G401 (cell line): ENCODE measurements at places on chromosomes 12 and 14. TPM values are rescaled to one million over a fixed set of nuclear protein-coding genes. Genes with fewer than 3 reads are reported as not detected.

The NPFF gene
- total RNA-seq, result 10.7 TPM in 1 of 2 replicates, not detected in the other

DNA sequence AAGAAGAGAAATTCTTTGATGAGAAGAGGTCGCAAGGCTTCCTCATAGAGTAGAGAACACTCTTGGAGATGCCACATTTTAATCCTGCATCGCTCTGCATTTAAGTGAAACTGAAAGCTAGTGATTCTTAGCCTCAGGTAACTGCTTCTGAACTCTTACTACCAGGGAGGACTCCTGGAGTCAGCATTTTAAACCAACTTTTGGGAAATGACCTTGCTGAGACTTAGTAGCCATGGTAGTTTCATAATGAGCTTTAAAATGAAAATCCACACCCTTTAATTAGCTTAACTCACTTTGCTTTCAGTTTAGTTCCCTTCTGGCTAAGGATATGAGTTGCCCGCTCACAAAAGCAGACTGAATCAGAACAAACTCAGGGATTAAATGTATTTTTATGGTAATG is 80.3 kb downstream of the SYNE2 start:
- DNase-seq, result no peak

GRCh38 chr12:76777765-76778216 is 13.9 kb downstream of the ZDHHC17 start:
- no peak for DNase-seq

DNA sequence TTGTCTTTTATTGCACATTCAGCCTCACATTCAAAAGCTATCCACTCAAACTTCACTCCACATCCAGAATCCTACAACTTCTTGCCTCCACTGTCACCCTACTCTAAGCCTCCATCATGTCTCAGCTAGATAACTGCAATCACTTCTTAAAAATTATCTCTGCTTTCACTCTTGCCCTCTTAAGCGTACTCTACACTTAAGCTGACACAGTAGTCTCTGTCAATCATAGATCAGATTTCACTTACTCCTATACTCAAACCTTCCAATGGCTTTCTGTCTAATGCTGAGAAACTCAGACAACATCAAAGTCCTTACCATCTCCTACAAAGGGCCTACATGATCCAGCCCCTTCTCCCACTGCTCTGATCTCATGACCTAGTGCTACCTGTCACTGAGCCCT is 304.1 kb downstream of the ITPR2 start:
- DNase-seq, result no peak

DNA sequence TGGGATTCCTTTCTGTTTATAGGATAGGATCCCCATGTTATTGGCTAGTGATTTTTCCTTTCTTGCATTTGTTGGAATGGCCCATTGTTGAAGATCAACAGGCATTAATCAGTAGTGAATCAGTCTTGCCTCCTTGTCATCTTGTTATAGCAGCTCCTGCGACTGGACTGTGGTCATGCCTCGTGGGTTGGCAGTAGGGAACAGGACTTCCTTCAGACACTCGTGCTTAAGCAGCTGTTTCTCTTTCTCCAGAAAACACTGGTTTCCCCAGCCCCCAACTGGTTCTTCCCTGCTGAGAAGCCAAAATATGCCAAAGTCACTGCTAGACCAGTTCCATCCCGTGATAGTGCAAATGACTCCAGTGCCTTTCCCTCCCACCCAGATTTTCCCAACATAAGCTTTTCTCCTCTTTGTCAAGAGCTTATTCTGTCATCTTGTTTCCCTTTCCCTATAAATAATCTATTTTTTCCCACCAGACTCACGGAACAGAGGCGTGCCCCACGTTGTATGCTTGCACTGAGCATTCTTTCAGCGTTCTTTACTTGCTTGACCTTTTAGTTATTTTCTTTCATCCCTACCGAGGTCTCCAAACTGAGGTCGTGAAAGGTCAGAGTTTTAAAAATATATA is 83.5 kb downstream of the SAMD4A start:
- no peak for DNase-seq

- no peak for DNase-seq
These were observed 67.6 kb downstream of the GTF2A1 start for GRCh38 chr14:81153187-81153586.

- no peak for DNase-seq
These were observed 10.5 kb downstream of the GPR137C start for GRCh38 chr14:52563120-52563519.

DNA sequence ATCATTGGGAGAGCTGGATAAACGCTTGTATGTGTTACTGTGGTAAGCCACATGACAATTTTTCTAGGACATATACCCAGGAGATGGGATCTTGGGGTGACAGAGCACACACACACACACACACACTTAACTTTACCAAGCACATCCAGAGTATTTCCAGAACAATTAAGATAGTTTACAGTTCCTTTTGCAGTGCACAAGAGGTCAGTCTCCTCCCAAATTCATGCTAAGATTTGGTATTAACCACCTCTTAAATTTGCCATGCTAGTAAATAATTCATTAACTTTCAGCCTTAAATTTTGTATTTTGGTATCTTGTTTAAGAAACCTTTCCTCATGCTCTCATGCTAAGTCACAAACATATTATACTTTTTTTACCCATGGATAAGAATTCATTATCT is 33.9 kb upstream of the LIMA1 start:
- DNase-seq, result no peak

GRCh38 chr14:85401384-85401783 is 128.6 kb upstream of the FLRT2 start:
- no peak for DNase-seq

GRCh38 chr14:68707482-68707881 is 85.4 kb downstream of the ZFP36L1 start:
- DNase-seq, result no peak

DNA sequence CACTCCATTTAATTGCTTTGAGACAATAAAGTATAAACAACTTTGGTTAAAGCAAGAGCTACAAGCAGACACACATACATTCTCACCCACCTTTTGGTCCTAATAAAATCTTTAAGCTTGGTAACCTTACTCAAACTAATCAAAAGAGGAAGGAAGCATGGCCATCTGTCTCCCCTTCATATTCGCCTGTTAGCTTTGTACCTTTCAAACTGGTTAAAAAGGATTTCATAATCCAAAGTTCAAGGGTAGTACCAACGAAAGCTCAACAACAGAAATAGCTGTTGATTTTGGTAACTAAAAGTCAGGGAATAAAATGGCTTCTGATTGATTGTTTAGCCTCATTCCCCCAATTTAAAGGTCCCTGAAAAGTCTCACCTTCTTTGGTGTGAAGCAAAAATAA is 456.9 kb downstream of the BCAT1 start:
- no peak for DNase-seq

- DNase-seq, result no peak
These were observed 86.9 kb downstream of the AVPR1A start for GRCh38 chr12:63064080-63064479.

DNA sequence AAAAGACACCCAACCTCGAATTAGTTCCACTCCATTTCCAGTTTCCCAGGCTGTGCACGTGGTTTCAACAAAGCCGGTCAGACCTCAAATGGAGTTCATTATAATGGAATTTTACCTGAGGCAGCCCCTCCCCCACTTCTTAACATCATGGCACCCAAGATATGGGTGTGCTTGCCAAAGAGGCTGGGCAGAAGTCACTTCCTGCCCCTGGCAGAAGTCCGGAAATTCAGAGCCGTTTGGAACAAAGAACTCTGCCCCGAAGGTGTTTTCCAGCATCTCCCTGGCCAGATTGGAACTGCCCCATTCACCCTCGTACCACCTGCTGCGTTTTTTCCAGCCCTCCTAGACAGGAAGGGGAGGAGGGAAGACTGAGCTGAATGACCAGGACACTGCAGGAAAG is 8.2 kb downstream of the VDR start:
- DNase-seq, result no peak

DNA sequence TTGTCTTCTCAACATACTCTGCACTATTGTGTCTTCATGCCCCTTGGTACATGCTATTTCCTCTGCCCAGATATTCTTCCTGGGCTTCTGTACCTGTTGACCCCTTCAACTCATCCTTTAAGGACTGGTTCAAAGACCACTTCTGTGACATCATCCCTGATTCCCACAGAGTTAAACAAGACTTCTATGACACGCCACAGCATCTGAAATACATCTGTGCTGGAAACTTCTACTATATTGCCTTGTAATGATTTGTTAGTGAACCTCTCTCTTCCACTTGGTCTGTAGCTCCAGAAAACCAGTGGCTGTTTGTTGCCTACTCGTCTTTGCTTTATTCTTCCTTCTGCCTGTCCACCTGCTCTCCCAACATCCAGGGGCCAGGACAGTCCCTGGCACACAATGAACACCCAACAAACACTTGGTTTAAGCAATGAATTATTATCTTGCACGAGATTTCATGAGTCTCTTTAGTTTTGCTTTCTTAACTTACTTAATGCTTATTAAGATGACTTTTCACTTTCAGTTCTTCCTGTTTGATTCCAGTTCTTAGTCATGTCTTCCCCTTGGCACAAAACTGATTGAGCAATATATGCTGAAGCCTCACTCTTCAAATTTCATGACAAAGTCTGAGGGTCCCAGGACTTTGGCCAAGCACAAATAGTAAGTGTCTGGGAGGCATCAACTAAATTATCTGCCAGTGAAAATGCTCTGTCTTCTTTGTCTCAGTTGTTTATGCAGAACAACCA is 485.9 kb downstream of the APAF1 start:
- no peak for DNase-seq

The KRT79 gene
- not detected in 2 replicates for total RNA-seq

DNA sequence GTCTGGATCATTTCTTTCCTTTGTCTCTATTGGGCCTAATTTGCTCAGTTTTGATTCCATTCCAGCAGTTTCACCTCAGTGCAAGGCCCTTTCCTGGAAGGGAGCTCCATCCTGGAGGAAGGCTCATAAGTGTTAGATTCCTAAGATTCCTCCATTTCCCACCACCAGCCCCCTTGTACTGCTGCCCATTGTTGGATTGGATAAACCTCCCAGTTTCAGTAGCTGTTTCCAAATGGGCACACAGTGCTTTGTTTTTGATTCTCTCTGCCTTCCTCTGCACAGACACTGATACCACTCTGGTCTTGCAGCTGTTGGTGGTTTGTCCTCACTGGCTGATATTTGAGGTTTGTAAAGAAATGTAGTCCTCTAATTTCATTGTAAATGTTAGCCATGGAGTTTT is 158.9 kb downstream of the SLC15A5 start:
- DNase-seq, result no peak

GRCh38 chr14:99991331-99991730 is 73.9 kb upstream of the EVL start:
- no peak for DNase-seq

DNA sequence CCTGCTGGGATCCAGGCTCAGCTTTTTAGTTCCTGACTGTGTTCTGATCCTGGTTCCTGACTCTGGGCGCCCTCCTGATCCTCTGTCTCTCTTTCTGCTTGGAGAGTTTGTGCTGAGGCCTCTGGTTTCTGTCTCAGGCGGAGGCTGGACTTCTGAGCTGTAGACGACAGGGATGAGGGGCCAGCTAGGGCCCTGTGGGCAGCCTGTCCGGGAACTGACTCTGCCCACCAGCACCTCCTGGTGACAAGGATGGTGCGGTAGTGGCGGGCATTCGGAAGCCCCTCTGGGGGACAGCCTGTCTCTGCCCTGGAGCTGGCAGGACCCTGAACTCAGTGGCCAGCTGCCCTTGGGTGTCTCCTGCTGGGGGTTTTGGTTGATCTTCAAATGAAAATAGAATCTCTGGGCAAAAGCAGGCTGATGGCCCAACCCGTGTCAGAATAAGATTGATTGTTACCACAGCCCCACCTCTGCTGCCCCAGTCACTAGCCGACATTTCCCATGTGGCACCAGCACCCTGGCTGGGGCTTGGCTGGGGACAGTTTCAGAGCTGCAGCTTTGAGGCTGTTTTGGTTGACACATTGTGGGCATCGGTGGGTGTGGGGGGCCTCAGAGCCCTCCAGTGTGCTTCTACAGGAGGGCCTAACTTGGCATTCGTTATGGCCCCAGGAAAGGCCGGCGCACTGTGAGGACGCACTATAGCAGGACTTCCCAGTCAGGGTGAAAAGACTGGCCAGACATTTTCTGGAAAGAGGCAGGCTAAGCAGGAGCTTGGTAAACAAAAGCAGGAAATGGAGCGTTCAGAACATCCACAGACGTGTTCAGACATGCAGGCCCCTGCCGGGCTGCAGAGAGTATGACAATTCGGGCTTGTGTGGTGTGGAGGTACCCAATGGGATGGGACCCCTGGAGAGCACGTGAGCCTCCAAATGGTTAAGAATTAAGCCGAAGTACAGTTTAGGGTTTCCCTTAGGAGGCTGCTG is 16.2 kb downstream of the KRT80 start:
- no peak for DNase-seq

- no peak for DNase-seq
These were observed 113.6 kb downstream of the TAOK3 start for GRCh38 chr12:118259079-118259478.

GRCh38 chr14:102493585-102493984 is 16.0 kb downstream of the ANKRD9 start:
- no peak for DNase-seq

GRCh38 chr12:70823182-70823976 is 97.2 kb downstream of the PTPRR start:
- peak; percentile 67 for DNase-seq

DNA sequence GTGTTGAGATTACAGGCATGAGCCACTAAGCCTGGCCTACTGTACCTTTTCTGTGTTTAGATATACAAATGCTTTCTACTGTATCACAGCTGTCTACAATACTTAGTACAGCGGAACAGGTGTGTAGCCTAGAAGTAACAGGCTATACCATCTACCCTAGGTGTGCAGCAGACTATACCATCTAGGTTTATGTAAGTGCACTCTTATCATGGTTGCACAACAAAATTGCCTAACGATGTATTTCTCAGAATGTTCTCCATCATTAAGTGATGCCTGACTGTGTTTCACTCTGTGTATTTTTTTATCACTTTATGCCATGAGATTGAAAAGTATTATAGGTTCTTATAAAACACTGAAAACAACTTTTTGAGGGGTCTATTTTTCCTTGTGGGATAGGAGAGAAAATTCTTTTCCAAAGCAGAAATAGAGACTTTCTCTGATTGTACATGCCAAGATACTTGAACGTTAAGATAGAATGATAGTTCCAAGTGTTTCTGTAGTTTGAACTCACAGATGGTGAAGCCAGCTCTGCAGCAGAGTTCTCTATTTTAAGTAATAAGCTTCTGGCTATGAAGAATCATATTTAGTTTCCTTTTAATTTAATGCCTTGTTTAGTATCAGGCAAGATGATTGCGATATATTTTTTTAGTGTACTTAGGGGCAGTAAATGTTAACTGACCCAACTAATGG is 17.0 kb downstream of the TMPRSS12 start:
- no peak for DNase-seq

The SLC6A15 gene
- total RNA-seq, result 4.7 and 16.9 TPM in 2 replicates

- DNase-seq, result no peak
These were observed 103.3 kb upstream of the CCDC175 start for GRCh38 chr14:59679872-59680271.

The PLEKHD1 gene
- total RNA-seq, result 0.31 TPM in 1 of 2 replicates, not detected in the other

The ASPG gene
- total RNA-seq, result not detected in 2 replicates

DNA sequence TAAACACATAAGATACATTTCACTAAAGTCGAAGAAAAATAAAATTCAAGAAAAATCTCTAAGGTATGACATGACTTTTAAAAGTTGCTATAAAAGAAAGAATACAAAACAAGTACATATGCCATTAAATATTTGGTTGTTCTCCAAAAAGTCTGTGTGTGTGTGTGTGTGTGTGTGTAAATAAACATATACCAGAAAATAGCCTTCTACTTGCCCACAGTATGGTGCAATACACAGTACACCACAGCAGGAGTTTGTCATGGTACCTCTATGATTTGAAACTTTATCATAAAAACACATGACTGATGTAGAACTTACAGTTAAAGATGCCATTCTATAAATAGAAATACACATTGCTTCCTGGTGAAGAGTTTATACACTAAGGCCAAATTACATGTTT is 692.7 kb upstream of the MGAT4C start:
- no peak for DNase-seq

GRCh38 chr12:49489720-49490119 is 49.1 kb upstream of the KCNH3 start:
- no peak for DNase-seq
